ENCODE measurements at places on chromosomes 16 and 17. TPM values are rescaled to one million over a fixed set of nuclear protein-coding genes. Genes with fewer than 3 reads are reported as not detected.

The TBC1D26 gene
- under 0.01 TPM for total RNA-seq

The KRTAP4-9 gene
- 0.12 TPM for total RNA-seq

The RARA gene
- 4.8 TPM for total RNA-seq

The ANKFN1 gene
- not detected for total RNA-seq

The TNRC6C gene
- total RNA-seq: 6.1 TPM

The RUSF1 gene
- total RNA-seq: 55.2 TPM

All from uterine smooth muscle cell (primary cell).